ENCODE measurements at places on chromosomes 16 and 17. TPM values are rescaled to one million over a fixed set of nuclear protein-coding genes. Genes with fewer than 3 reads are reported as not detected.

DNA sequence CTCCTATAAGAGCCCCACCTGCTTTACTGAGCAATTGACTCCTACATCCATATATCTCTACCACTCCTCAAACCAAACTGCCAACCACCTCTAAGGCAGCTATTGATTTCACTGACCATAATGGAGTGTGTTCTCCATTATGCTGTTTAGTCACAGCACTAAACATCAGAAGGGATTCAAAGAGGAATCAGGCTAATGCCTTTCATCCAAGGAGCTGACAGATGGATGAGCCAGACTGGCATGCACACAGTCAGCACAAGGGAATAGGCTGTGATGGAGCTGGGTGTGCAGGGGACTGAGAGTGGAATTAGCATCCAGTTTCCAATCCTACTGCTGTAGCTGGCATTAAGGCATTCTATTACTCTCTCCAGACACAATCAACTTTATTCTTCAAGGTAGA, 88.7 kb upstream of the CCL2 start:
- no peak for DNase-seq

- DNase-seq: no peak
Measured at GRCh38 chr17:80667462-80668277, 123.0 kb downstream of the RPTOR start.

DNA sequence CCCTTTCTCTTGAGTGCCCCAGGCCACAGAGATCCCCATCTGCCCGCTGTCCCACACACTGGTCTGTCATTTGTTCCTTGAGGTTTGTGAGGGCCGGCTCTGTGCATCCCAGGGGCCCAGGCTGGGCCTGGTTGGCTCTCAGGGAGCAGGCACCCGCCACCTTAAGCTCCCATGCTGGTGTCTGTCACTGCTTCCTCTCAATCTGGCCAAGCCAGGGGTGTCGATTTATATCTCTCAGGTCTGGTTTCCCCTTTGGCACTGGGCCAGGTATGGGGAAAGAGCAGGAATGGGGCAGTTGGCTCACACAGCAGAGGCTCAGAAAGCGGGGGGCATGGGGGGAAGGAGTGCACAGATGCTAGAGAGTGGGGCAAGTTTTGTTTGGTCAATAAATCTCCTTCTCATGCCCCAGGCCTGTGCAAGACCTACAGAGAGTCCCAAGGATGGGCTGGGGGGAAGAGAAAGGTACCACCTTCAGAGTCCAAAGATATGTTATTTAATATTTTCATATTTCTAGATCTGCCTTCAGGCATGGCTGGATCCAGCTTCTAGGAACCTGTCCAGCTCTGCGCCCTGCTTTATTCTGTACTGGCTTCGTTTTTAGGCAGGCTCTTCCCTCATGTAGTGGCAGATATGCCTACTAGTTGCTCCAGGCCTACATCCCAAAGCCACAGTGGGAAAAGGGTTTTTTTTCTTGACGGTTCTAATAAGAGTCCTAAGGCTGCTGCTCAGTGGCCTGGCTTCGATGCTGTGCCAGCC, 34.3 kb downstream of the IL4R start:
- no peak for DNase-seq

GRCh38 chr17:4560837-4561256, 470 bp upstream of the GGT6 start:
- DNase-seq: no peak

- no peak for DNase-seq
Measured at GRCh38 chr17:28953444-28954118, 2.3 kb upstream of the PHF12 start.

- no peak for DNase-seq
Measured at GRCh38 chr17:73362697-73363096, 50.9 kb upstream of the CDC42EP4 start.

DNA sequence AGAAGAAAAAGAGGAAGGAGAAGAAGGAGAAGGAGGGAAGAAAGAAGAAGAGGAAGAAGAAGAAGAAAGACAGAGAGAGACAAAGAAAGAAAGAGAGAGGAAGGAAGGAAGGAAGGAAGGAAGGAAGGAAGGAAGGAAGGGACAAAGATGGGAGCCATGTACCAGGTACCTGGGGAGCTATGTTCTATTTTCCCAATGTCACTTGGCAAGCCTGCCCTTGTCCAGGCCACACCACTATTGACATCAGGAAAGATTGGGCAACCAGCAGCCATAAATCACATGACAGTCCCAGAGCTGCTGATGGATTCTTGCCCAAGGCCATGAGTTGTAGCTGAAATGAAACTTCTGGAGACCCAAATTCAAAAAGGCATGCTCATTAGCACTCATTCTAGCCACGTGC, 2.7 kb upstream of the CES1 start:
- DNase-seq: no peak

DNA sequence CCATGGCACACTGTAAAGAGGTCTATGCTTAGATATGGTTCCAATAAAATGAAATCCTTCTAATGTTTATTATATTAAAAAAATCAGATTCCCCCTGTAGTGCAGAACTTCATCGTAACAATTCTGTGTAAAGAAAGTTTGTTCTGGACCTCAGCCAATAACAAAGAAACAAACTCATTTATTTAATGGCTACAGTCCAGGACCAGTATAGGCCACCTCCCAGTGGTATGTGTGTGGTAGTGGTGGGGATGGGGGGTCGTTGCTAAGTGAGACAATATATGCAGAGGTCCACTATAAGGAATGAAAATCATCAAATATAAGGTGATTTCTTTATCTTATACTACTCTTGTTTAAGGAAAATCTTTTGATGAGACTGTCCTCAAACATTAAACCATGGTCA, 136.4 kb downstream of the CDK5R1 start:
- DNase-seq: no peak

- DNase-seq: no peak
Measured at GRCh38 chr16:1908184-1908583, 10.0 kb downstream of the HS3ST6 start.

Gene MT1G
- total RNA-seq: 1.2 TPM

Gene CETP
- not detected for total RNA-seq

Gene NUDT7
- 46.8 TPM for total RNA-seq
